ENCODE measurements at places on chromosomes 2 and 18. TPM values are rescaled to one million over a fixed set of nuclear protein-coding genes. Genes with fewer than 3 reads are reported as not detected.
A peak's percentile ranks its signal among the peaks of the same experiment; 100 is the strongest.

UGT1A6 gene
- polyA plus RNA-seq = 2.7 TPM

CRACDL gene
- 2.5 TPM for polyA plus RNA-seq

CNGA3 gene
- not detected for polyA plus RNA-seq

DNA sequence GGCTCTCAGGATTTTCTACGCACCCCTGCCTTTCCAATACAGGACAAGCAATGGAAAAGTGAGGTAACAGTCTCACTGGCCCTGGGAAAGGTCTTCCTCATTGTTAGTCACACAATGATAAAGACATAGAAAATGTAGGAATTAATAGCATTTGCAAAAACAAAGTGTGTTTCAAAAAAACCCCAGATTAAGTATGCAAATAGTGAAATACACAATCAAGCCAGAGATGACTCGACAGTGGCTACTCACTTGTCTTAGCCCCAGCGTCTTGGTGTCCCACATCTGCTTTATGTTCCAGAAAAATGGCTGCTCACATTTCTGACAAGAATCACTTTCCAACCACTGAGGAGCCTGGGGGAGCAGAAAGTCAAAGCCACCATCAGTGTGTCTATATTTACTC lies 47.0 kb upstream of the AP1S3 start:
- DNase-seq = no peak

RAB17 gene
- polyA plus RNA-seq = 13.2 TPM

DNA sequence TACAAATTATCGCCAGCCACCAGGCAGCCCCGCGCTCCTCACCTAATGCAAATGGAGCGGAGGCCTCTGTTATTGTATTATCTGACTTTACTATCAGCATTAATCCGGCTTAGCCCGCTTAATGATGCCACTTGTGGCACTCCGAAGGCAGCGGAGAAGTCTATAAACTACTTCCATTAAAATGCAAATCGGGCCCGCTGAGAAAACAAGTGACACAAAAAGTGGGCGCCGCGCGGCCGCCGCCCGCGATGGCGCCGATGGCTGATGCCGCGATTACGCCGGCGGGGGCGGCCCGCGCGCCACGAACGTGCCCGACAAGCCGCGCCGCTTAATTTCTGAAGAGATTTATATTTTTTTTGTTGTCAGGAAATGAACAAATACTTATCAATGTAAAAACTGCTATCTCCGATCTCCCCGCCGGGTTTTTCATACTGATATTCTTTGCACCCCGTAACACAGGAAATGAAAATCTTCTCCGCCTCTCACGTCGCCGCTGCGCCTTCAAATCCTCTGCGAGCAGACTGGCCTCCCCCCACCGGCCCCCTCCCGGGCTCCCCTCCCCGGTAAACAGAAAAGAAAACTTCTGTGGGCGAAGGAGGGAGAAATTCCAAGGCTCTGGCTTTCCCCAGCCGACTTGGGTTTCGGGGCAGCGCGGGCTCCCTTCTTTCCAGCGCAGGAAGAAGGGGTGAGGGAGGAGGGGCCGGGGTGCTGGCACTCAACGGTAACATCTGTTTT lies 221.8 kb downstream of the INSIG2 start:
- DNase-seq = peak; percentile 39

DNA sequence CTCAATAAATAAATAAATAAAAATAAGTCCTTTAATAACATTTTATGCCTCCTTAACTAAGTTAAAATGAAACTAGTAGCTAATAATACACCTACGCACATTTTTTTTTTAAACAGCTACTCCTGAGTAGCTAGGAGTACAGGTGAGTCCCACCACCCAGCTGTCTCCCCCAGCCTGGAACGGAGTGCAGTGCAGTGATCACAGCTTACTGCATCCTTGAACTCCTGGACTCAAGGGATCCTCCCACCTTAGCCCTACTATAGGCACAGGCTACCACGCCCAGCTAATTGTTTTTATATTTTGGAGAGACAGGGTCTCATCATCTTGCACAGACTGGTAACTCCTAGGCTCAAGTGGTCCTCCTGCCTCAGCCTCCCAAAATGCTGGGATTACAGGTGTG lies 28.4 kb downstream of the YWHAQ start:
- DNase-seq = no peak

- DNase-seq = no peak
These were observed 1.4 kb upstream of the SLC20A1 start for GRCh38 chr2:112644155-112644932.

DNA sequence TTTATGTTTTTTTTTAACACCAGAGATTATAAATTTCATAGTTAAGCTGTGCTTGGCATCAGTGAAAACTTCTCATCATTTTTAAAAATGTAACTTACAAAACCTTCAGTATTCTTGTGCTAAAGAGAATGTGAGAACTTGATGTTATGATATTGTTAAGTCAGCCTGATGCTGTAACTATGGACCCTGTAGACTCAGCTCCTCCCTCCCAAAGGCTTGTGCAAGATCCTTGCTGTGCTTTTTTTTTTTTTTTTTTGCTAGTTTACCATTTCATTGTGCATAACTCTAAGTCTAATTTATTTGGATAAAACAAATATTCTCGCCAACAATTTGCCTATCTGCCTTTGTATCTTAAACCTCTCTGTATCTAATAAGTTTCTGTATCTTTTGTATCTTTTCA lies 12.9 kb upstream of the TFPI start:
- DNase-seq = no peak

- DNase-seq = no peak
These were observed 198.0 kb downstream of the CDH20 start for GRCh38 chr18:61531182-61531581.

DNA sequence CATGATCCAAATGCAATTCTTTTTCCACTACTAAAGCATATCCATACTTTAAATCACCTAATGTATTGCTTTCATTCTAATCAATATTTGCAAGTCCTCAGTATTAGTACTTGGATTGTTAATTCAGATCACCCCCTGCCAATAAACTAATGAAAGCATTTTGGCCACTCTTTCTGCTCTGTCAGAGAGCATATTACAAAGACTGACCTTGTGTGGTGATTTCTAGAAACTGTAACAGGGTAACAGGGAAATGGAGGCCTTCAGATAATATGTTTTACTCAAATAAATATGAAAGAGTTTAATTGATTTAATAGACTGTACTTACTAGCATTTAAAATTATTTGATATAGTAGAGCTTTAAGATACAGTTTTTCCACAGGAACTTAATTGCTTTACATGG lies 453.0 kb downstream of the KCNJ3 start:
- no peak for DNase-seq

VWC2L gene
- polyA plus RNA-seq = 0.18 TPM

DNA sequence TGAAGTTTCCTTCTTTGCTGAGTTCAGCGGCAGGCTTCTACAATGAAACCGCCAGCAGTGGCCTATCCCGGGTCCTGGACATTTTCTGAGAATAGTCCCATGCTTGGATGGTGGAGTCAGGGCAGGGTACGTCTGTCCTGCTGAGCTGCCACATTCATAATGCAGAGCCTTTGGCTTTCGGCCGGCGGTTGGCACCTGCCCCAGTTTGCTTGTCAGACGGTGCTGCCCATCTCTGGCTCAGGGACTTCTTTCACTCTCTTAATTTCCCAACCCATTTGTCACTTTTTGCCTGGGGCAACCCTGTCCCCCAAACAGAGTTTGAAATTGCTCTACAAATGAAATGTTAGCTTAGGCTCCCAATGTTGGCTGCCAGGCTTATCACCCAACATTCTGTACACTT lies 57.2 kb downstream of the SOX11 start:
- no peak for DNase-seq

DNA sequence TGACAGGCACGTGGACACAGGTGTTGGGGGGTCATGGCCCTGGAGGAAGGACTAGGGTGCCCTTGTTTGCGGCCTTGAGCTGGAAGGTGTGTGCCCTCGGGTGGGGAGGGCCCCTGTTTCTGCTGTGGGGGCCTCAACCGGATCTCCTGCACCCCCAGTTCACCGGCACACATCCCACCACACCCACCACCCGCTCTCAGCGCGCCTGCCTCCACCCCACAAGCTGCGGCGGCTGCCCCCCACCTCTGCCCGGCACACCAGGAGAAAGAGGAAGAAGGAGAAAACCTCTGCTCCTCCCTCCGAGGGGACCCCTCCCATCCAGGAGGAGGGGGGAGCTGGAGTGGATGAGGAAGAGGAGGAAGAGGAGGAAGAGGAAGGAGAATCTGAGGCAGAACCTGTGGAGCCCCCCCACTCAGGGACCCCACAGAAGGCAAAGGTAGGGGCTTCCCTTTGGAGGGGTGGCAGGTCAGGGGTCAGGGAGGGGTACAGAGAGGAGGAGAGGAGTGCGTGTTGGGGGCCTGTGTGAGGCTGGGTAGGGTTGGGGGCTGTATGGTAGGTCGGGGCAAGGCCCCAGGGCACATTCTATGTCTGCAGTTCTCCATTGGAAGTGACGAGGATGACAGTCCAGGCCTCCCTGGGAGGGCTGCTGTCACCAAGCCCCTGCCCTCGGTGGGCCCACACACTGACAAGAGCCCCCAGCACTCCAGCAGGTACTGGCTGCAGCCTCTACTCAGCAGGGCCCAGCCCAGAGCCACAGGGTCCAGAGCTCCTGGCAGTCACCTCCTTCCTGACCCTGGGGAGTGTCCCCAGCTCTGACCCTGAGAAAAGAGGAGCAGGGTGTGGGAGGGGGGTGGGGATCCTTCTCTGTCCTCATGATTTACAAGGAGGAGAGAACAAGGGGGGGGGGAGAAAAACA lies 1.8 kb downstream of the SLC4A3 start:
- DNase-seq = no peak

DNA sequence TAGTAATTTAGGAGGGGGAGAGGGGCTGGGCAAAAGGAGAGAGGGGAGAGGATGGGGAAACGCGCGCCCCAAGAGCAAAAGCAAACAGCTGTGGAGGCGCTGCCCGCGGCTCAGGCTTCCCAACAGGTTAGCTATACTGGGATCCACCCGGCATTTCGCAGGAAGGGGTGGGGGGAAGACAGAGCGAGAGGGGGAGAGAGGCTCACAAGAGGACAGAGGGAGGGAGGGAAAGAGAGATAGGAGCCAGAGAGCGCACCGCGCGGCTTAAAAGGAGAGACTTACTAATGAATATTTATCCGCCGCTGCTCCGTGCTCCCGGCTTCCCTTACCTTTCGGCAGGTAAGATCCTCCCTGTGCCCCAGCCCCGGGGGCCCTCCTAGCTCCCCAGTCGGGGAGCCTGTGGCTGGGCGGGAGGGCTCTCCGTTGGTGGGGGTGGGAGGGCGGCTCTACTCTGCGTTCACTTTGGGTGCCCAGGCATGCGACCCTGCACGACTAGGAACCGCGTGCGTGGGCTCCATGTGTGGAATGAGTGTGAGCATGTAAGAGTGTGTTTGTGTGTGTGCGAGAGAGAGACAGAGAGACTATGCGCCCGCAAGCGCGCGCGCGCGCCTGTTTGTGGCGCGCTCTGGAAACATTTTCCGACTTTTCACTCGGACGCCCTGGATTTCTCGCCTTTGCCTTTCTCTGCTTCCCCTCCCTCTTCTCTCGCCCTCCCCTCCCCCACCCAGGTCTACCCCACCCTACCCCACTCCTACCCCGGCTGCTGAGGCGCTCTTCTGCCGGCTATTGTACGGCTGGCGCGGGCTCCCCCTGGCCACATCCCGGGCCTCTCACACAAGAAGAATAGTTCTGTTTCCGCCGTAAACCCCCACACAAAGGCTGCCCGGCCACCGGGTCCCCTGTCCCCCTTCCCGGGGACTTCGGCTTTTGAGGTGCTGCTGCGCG lies 7.2 kb upstream of the SIX3 start:
- no peak for DNase-seq

- DNase-seq = no peak
These were observed 266.9 kb upstream of the GULP1 start for GRCh38 chr2:188024811-188025210.

UGT1A4 gene
- polyA plus RNA-seq = not detected

- DNase-seq = no peak
These were observed 37.6 kb downstream of the RMC1 start for GRCh38 chr18:23540867-23541266.

DNA sequence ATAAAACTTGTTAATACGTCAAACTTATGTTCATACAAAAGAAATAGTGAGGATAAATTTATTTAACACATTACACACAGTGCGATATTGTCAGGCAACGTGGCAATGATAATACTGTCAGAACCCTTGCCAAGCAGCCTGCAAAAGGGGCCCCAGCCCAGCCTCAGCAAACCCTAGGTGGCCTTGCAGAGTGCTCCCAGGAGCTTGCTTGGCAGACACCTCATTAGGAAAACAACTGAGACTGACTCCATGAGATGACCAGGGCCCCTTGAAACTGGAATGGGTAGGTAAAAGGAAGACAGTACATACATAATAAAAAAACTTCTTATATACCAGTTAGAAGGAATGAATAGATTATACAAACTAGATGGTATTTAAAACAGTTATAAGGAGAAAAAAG lies 136.6 kb upstream of the EPC2 start:
- no peak for DNase-seq

- no peak for DNase-seq
These were observed 14.5 kb downstream of the KCNS3 start for GRCh38 chr2:17892770-17893534.

- DNase-seq = no peak
These were observed 52.2 kb downstream of the NRP2 start for GRCh38 chr2:205734436-205735037.

ALKAL2 gene
- polyA plus RNA-seq = 4.9 TPM

DNA sequence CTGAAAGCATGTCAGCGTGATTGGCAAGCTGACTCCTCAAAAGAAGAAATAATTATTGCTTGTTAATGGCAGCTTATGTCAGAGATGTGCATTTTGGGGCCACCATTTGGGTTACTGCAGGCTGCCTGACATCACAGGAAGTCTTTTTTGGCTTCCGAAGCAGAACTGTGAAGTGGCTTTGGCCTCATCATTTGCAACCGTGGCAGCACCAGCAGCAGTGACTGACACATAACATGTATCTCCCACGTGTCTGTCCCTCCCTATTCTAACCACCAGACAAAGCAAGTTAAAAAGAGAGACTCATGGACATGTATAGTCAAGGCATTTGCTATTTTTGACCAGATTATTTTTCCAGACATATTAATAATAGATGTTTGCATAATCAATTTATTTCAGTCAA lies 488.7 kb upstream of the ACVR2A start:
- DNase-seq = no peak

DNA sequence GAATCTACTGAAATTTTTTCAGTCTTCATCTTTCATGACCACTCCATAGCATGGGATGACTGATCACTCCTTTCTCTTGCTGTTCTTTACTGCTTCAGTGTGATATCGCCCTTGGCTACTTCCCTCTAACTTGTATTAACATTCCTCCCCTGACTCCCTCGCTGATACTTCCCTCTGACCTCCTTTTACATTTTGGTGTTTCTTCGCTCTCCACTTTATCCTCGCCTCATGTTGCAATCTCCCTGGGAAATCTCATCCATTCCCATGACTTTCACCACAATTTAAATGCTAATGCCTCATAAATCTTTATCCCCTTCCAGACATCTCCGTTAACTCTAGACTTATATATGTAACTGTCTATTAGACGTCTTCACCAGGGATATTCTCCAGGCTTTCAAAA lies 167.3 kb downstream of the IKZF2 start:
- no peak for DNase-seq

DNA sequence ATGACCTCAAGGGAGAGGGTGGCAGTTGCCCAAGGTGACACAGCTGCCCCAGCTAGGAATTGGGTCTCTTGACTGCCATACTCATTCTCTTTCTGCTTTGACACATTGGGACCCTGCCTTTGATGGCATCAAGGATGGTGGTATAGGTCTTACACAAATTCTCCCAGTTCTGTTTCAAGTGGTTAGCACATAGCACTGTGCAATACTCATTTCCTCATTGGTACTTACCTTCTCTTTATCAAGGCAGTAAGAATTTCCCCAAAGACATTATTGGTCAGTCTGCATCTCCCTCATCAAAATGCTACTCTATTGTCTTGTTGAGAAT lies 35.9 kb upstream of the CCDC93 start:
- DNase-seq = no peak

All from left kidney (tissue), 8 donors.